ENCODE measurements at places on chromosomes 3 and 15. TPM values are rescaled to one million over a fixed set of nuclear protein-coding genes. Genes with fewer than 3 reads are reported as not detected.

ALG1L2 gene
- total RNA-seq = not detected

DNA sequence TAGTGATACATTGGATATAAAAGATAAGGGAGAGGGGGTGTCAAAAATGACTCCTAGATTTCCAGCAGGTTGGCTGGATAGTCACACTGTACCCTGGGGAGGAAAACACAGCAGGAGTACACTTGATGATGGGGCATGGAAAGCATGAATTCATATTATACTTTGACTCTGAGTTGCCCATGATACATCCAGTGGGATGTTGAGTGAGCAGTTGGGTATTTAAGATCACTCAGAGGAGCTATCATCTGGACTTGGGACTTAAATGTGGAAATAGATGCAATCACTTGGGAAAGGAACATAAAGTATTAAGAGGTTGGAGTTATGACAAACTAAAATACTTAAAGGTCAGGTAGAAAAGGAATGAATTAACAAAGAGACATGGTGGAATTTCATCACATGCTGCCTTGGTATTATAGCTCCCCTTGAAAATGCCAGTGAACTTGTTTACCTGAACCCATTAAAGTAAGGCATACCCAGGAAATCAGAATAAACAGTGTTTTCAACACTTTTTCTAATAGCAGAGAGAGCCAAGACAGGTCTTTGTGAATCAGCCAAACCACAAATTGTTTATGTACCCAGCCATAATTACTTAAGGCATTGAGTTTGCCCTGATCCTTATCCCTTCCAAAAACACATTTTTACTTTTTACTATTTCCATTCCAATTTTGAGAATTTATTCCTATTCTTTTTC lies 49.9 kb upstream of the ABI3BP start:
- peak; percentile 51 for DNase-seq

DNA sequence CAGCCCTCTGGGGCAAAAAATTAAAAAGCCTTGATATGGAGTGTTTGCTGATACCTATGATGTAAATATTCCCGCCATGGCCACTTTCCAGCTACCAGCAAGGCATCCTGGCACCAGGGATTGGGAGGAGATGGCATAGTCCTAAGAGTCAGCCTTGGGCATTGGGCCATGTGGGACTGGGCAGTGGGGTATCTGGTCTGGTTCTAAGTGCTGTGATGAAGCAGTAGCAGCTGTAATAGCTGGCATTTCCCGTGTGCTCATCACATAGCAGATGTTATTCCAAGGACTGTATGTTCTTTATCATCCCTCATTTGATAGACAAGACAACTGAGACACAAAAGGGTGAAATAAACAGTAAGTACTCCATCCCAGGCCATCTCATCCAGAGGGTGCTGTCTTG lies 6.9 kb upstream of the SACM1L start:
- DNase-seq = no peak

GRCh38 chr15:82917249-82917648 lies 35.3 kb downstream of the HOMER2 start:
- DNase-seq = no peak

DNA sequence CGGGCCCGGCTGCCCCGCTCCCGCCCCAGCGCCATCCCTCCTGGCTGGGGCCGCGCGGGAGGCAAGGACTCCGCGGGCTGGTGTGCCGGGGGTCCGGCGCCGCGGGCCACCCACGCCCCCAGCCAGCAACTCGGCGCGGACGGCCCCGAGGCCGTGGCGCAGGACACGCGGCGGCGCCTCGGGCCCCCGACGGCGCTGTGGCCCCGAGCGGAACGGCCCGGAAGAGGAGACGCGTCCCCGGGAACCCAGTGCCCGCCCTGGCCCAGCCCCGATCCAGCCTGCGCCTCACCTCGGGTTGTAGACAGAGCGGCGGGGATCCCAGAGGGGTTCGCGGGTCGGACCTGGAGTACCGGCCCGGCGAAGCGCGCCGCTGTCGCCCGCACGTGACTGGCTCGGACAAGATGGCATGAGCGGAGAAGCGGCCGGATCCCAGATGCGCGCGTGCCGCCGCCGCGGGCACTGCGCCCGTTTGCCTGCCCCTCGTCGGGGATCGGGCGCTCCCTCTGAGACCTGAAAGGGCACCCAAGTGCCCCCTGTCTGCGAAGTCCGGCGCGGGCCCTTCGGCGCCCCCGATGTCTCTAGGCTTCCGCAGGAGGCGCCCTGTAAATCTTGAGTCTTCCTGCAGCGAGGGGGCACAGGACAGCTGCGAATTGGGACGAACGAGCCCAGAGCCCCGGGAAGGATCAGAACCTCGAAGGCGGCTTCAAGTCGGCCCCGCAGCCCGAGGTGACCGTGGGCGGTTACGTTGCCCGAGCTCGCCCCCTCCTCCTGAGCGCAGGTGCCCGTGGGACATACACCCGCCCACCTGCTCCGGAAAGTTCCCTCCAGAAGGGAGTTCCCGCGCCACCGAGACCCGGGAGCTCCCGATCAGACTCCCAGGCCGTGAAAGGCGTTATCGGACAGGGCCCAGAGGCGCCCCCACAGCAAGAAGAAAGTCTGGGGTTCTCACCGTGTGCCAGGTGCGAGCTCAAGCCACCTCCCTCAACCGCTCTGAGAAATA lies 598 bp upstream of the SFMBT1 start:
- DNase-seq = no peak

IQCH gene
- 2.9 TPM for total RNA-seq

GRCh38 chr15:87118435-87118834 lies 1038.8 kb downstream of the AGBL1 start:
- no peak for DNase-seq

DNA sequence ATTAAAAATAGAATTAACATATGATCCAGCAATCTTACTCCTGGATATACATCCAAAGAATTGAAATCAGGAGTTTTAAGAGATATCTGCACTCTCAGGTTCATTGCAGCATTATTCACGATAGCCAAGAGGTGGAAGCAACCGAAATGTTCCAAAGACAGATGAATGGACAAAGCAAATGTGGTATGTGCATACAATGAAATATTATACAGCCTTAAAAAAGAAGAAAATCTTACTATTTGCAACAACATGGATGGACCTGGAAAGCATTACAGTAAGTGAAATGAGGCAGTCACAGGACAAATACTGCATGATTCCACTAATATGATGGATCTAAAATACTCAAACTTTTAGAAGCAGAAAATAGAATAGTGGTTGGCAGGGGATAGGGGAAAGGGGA lies 9.3 kb upstream of the TMEM158 start:
- no peak for DNase-seq

DNA sequence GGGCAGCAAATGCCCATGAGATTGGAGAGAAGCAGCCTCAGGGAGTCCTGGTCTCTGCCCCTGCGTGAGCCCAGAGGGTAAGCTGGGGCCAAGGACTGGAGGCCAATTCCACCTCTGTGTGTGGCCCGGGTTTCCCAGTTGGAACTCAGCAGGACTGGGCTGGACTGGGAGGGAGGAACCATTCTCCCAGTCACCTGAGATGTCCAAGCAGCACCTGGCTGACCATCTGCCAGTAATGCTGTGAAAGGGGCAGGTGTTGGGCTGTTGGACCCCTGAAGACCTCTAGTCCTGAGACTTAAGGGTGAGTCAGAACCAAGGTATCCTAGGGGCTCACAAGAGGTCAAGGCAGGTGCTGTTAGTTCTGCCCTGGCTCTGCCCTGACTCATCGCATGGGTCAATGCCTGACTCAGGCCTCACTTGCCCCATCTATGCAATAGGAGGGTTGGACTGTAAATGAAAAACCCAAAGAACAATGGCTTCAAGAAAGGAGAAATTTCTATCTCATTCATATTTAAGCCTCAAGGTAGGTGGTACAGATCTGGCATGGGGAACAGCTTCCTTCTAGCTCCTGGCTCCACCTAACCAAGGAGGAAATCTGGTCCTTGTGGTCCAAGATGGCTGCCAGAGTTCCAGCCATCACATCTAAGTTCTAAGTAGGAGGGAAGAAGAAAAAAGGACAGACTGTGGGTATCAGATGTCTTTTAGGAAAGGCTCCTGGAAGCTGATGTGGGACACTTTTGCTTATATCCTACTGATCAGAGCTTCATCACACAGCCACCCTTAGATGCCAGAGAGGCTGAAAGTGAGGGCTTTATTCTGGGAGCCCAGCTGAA lies 111.3 kb downstream of the FBLN2 start:
- no peak for DNase-seq

DNA sequence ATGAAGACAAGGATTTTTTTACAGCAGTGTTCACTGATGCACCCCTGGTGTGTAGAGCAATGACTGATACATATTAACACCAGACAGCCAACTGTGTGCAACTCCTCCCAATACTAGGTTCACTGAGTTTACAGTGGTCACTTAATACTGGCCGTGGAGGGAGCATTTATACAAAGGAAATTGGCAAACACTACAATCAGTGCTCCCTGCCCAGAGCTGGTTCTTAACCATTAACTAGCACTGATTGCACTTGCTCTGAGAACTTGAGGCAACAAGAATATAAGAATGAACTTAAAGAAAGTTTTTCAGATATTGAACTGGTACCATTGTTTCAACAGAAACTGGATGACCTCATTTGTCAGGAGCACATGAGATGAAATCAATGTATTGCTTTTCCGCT lies 110.6 kb downstream of the MAGI1 start:
- no peak for DNase-seq

- no peak for DNase-seq
These were observed 12.4 kb downstream of the TNK2 start for GRCh38 chr3:195895861-195896360.

GRCh38 chr3:60431599-60431958 lies 819.7 kb downstream of the FHIT start:
- DNase-seq = no peak

DNA sequence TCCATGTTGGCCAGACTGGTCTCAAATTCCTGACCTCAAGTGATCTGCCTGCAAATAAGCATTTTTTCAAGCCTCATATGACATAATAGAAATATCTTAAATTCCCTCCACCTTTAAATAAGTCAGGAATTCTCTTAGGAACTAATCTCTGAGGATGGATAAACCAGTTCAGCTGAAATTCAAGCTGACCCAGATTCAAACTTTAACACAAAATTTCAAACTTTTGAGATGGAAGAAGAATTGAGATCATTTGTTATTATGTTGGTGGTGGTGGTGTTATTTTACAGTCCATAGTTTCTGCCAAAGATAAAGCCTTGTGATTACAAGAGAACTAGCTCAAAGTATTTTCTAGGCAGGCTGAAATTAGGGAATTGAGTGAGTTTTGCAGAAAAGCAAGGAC lies 85.5 kb downstream of the SSR3 start:
- DNase-seq = no peak

Measured in bronchial epithelial cell (primary cell).